ENCODE measurements at places on chromosomes 7 and 10.
A peak's percentile ranks its signal among the peaks of the same experiment; 100 is the strongest.

DNA sequence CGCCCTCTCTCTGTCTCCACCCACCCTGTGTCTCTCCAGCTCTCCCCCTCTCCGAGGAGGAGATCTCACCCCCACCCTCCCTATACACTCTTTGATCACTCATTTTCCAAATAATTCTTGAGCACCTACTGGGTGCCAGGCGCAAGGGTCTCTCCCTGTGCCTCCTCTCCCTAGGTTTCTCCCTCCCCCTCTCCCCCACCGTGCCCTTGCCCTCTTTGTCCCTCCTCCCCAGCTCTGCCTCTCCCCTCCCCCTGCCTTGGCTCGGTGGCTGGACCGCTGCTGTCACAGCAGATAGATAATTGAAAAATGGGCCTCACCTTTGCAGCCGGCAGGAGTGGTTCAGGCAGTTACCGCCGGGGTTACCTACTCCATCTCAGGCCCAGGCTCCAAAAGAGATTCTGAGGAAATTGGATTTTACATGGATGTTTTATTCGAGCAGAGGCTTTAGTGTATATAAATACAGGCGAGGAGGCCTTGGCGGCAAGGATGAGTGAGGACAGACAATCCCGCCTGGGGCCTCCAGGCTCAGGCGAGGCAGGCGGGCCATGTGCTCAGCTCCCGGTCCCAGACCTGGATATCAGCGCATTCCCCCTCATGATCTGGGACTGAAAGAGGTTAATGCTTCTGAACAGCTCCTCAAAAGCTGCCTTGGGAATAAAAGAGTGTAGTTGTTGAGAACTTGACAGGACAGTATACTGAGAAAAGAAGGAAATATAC, 60.8 kb upstream of the BTRC start:
- no peak for DNase-seq

GRCh38 chr7:30302656-30303311, 18.4 kb downstream of the ZNRF2 start:
- DNase-seq = no peak

DNA sequence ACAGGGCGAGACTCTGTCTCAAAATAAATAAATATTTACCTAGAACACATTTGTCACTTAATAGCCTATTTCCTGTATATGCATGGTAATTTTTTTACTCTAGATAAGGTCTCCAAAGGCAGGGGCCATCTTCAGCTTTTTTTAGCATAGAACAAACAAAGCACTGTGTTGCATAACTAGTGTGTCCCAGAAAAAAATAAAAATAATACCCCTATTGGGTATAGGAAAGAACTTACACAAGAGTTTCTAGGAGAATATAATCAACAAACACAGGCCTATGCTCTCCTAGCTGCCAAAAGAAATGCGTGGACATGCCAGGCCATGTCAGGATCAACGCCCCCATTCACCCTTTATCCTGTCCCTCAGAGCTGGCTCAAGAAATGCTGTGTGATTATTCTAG, 103.6 kb downstream of the PARD3 start:
- no peak for DNase-seq

- DNase-seq = no peak
Observed at GRCh38 chr10:34176351-34176750, 638.7 kb downstream of the PARD3 start.

- DNase-seq = no peak
Observed at GRCh38 chr10:6582298-6582697, 2.2 kb upstream of the PRKCQ start.

- no peak for DNase-seq
Observed at GRCh38 chr10:61812052-61812721, 89.3 kb upstream of the ARID5B start.

DNA sequence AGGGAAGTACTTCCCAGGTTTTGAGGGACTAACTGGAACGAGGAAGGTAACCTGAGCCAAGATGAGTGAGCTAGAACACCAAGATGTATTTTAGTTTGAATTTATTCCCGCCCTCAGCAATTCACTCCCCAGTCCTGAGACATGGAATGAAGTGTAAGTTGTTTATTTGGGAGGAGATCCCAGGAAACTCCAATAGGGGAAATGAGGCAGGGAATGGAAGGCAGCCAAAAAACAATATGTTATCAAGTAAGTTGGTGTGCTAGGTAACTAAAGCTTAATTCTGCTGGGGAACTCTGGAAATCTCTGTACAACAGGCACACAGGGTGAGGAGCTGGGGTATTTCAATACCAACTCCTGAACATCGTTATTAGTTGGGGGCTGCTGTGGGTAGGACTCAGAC, 189.7 kb upstream of the HDAC9 start:
- DNase-seq = no peak

GRCh38 chr7:23072048-23072447, 33.5 kb upstream of the KLHL7 start:
- no peak for DNase-seq

DNA sequence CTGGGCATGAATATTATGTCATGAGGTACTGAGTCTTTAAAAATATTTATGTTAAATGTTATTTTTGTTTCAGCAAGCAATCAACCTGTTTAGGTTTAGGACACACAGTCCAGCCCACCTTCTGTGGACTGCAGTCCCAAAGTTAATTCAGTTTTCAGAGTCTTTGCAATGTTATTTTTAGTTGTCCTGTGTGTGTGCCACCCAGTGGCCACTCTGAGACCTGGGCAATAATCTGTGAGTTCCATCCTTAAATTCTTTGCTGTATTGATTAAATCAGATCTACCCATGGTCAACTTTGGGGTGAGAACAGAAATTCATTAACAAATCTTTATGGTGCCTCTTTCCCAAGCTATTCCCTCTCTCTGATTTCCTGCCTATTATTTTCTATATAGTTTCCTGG, 415.1 kb downstream of the CCSER2 start:
- DNase-seq = no peak

DNA sequence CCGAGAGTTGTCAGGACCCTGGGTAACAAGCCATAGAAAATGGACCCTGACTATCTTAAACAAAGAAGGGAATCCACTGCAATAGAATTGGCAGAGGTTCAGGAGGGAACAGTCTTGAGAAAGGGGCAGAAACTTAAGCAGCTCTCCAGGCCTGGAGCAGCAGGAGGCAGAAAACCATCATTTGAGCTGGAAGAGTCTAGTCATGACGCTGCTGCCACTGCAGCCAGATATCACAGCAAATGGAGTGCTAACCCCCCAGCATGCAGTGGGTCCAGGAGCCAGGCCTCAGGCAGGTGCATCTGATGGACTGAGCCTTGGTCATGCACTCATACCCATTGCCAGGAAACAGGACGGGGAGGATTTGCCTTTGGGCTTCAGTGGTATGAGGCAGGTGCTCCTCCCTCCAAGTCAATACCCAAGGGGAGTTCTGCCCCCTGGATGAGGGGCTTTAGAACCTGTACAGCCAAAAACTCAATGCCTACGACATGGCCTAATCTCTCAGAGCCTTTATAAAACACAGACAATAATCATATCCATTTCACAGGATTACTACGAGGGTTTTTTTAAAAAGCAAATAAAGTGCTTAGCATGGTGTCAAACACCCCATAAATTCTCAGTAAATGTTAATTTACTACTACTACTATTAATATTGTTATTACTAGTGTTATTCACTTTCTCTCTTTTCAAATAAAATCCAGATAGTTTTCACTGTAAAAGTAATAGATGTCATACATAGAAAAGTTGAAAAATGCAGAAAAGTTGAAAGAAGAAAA, 30.7 kb downstream of the DUSP5 start:
- peak; percentile 16 for DNase-seq

DNA sequence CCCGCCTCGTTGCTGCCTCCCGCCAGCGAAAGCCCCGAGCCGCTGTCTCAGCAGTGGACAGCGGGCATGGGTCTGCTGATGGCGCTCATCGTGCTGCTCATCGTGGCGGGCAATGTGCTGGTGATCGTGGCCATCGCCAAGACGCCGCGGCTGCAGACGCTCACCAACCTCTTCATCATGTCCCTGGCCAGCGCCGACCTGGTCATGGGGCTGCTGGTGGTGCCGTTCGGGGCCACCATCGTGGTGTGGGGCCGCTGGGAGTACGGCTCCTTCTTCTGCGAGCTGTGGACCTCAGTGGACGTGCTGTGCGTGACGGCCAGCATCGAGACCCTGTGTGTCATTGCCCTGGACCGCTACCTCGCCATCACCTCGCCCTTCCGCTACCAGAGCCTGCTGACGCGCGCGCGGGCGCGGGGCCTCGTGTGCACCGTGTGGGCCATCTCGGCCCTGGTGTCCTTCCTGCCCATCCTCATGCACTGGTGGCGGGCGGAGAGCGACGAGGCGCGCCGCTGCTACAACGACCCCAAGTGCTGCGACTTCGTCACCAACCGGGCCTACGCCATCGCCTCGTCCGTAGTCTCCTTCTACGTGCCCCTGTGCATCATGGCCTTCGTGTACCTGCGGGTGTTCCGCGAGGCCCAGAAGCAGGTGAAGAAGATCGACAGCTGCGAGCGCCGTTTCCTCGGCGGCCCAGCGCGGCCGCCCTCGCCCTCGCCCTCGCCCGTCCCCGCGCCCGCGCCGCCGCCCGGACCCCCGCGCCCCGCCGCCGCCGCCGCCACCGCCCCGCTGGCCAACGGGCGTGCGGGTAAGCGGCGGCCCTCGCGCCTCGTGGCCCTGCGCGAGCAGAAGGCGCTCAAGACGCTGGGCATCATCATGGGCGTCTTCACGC, 825 bp downstream of the ADRB1 start:
- DNase-seq = peak; percentile 13

- DNase-seq = no peak
Observed at GRCh38 chr10:35327790-35328403, 8.4 kb upstream of the CCNY start.

DNA sequence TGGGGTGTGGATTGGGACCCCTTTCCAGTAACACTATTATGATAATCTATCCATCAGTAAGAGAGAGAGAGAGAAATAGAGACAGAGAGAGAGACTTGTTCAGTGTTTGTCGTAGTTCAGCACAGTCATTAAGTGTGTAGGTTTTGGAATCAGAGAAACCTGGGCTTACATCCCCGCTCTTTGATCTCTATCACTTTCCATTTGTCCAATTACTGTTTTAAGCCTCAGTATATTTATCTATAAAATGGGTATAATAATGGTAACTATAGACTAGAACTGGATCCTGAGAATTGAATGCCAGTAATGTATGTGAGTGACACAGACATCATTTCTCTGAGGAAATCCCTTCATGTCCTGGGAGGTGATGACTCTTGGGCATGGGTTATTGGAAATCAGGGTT, 460.5 kb downstream of the PLXNA4 start:
- no peak for DNase-seq

DNA sequence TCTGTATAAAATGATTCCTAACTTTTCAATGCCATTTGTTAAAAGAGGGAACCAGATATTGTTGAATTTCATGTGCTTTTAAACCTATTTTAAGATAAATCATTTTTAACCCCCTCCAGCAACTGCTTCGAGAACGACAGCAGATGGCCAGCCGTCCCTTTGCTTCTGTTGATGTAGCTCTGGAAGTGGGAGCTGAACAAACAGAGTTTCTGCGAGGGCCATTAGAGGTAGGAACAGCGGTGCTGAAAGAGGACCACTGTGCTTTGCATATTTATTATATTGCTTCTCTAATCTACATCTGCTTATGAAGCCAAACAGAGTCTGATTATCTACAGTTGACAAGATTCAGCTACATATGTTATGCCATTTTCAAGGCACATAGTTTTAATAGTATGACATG, 545.9 kb downstream of the GFRA1 start:
- DNase-seq = no peak

DNA sequence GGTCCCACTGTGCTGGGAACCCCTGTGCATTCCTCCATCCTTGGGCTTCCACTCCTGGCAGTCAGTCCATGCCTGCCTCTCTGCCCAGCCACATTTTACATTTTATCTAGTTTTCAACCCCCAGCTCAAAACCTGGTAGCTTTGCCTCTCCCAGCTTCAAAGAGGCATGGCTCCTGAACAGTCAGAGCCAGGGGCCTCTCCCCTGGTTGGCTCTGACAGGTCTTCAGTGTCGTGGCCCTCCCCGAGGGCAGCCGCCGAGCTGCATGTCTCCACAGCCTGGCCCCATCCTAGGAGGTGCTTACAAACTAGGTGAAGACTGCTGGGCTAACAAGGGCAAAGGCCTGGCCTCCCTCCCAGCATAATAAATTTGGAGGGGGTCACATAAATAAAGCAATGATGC, 14.8 kb downstream of the COBL start:
- DNase-seq = no peak

DNA sequence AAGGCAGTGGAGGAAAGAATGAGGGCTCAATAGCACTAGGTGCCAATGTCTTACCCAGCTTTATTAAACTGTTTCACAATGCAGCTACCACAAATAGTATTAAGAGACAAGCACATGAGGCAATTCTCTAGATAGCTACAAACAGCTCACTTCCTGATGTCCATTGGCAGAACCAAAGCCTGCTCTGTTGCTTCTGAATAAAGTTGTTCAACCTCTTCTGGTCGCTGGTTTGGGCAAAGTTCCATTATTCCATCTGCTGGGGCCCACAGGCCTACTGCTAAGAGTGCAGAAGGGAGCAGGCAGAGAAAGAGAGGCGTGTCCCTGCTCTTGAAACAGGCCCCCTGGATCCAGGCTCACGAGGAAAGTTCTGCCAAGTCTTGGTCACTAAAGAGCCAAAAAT, 173.9 kb downstream of the ZNF438 start:
- no peak for DNase-seq

GRCh38 chr10:22368402-22368801, 23.1 kb downstream of the SPAG6 start:
- DNase-seq = no peak

DNA sequence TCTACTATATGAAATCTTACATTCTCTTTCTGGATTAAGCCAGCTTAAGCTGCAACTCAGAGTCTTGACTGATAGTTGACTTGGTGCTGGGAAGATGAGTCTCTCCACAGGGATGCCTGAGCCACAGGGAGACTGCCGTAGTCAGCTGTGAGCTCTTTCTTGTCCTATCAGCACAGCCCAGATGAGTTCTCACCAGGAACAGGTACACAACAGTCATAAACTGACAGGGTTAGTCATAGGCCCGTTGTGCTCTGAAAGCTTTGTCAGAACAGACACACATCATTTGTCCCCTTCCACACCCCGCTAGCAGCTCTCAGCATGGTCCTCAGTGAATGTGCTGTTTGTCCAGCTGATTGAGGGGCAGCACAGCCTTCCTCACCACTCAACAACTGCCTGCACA, 221.6 kb downstream of the RPS24 start:
- DNase-seq = no peak

- no peak for DNase-seq
Observed at GRCh38 chr7:149500910-149501309, 3.3 kb upstream of the ZNF746 start.

DNA sequence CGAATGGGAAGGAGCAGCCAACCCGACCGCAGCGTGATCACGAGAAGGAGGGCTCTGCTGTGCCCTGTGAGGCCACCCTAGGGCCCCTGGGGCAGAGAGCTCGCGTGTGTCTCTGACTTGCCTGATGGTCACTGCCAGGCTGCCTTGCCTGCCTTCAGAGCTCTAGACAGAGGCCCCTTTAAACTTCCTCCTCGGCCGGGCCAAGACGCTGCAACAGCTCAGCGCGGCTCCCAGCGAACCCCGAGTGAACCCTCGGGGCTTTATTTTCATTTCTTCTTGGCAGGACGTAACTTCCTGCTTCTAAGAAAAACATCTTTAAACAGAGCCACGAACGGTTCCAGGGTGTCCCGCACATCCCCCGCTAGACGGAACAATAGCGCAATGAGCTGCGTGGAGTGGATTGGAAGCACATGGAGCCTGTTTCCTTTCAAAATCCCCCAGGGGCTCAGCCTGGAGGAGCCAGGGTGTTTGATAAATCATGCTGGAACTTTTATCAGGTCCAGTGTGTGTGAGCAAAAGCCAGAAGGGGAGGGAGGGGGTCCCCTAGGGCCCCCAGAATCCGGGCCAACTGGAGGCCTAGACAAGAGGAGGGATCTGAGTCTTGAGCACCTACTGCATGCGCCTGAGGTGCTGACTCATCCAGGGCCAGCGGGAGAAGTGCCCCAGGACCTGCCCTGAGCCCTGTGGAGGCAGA, 134.1 kb upstream of the GDF10 start:
- peak; percentile 42 for DNase-seq
